ENCODE measurements at places on chromosomes 3 and 15.

GRCh38 chr3:85571835-85572234, 613.0 kb downstream of the CADM2 start:
- no peak for DNase-seq

GRCh38 chr15:98967096-98967495, 40.5 kb downstream of the PGPEP1L start:
- no peak for DNase-seq

- DNase-seq = no peak
These were observed 78.2 kb downstream of the GTF2E1 start for GRCh38 chr3:120820748-120821147.

DNA sequence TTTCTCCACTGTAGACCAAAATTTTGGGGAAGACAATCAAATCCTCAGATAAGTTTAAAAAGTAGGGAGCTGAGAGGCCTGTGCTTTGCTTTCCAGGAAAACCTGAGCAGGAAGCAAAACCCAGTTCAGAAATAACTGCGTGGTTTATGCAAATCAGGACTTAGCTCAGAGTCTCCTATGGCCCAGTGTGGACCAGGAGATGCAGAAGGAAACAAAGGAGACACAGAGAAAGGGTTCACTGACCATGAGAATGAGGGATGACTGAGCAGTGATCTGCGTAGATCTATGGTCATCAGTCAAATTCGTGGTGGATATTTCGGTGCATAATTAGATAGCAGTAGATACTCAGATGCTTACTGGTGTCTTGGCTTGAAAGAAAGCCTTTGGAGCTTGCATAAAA, 196.6 kb downstream of the TPRG1 start:
- no peak for DNase-seq

DNA sequence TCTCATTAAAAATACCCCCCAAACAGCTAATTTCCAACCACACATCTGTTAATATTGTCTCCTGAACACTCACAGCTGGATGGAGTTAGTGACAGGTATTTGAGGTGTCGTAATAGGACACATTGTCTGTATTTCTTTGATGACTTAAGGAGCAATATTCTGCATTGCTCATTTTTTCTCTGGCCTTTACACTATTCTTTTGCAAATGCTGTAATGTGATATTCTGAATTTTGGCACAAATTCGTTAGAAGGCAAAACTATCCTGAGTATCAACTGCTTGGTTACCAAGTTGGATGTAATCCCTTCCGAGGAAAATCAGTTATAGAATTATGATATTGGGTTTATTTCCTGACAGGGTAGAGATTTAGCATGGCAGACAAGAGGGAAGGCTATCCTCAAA, 1030.2 kb downstream of the MCTP2 start:
- no peak for DNase-seq

- no peak for DNase-seq
These were observed 417.0 kb upstream of the TPM1 start for GRCh38 chr15:62625429-62626033.

- no peak for DNase-seq
These were observed 48.0 kb upstream of the TNIK start for GRCh38 chr3:171508206-171508605.

Measured in kidney glomerular epithelial cell (primary cell).